ENCODE measurements at places on chromosomes 1 and 21.

DNA sequence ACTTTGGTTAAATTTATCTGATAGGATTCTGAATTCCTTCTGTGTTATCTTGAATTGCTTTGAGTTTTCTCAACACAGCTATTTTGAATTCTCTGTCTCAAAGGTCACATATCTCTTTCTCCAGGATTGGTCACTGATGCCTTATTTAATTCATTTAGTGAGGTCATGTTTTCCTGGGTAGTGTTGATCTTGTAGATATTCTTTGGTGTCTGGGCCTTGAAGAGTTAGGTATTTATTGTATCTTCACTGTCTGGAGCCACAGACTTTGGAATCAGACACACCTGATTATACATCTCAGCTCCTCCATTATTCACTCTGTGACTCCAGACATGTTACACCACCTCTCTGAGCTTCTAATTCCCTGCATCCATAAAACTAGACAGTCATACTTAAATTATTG is 34.2 kb upstream of the ETS2 start:
- DNase-seq = no peak

DNA sequence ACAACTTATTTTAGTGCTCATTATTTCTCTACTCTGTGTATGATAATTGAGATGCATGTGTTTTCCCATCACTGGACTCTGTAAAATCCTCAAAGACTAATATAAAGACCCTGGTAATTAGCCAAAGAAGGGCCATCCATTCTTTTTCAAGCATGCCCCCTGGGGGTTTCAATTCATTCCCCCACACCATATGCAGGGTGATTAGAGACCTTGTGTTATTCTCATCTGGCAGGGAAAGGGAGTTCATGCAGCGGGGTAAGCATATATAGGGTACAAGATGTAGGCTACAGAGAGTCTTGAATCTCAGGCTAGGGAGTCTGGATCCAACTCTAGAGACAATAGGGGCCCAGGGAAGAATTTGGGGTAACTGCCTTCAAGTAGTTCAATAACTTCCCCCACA is 166.5 kb downstream of the TNR start:
- DNase-seq = no peak

GRCh38 chr1:100794748-100795645 is 75.5 kb downstream of the VCAM1 start:
- DNase-seq = no peak

DNA sequence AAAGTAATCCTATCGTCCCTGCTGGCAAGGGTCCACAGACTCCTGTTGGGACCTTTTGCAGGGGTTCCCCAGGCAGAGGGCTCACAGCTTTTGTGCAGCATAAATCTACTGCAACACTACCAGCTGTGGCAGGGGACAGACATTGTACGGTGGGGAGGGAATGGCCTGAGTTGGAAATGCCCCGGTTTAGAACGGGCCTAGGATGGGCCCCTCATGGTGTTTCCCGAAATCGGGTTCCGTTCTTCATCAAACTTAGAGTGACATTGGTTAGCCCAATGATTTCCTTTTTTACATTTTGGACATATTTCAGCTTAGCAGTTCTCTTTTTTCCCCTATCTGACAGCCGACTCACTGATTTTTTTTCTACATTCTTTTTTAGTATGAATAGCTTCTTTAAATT is 26.5 kb upstream of the SAMD11 start:
- DNase-seq = no peak

DNA sequence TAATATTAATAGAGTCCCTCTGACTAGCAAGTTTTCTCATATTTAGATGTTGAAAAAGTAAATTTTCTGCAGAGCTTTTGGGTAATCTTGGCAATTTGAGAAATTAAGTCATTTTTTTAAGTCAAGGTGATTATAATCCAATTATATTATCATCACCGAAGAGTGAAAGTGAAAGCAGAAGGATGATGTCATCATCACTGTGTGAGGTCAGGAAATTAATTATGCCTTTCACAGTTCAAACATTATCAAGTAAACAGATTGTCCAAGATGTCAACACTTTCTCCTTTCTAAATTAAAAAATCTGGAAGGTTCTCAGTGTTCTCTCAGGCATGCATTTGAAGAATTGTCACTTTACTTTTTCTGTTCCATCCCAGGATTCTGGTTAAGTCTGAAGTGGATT is 296.0 kb downstream of the TBX15 start:
- no peak for DNase-seq

- DNase-seq = no peak
Observed at GRCh38 chr1:177944016-177944949, 25.6 kb downstream of the SEC16B start.

- no peak for DNase-seq
Observed at GRCh38 chr1:221509575-221510355, 232.1 kb downstream of the DUSP10 start.

- peak; percentile 93 for DNase-seq
Observed at GRCh38 chr1:95233737-95234500, at the start of gene RWDD3. RWDD3 (plus strand) TSS chr1:95234210; CDS start chr1:95234231, 21 bp downstream.

GRCh38 chr1:246160905-246161304 is 346.2 kb downstream of the SMYD3 start:
- DNase-seq = no peak

DNA sequence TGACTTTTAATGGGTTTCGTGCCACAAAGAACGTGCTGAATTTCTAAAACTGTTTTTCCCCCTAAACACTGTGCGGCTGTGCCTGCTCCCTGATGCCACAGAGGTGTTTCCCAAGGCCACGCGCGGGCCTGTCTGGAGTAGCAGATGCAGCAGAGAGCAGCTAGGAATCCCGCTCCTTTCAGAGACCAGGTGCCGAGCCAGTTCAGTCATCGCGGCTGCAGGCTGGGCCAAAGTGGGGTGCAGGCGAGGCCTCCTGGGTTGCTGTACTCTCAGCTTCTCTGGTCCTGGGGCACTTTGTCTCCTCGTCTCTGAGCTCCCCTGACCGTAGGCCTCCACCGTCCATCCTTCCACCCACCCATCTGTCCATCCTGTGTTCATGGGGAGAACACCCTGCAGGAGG is 17.4 kb upstream of the DIP2A start:
- no peak for DNase-seq

Measured in germinal center (tissue), 1 donor.